ENCODE measurements at places on chromosomes 1 and 21.

DNA sequence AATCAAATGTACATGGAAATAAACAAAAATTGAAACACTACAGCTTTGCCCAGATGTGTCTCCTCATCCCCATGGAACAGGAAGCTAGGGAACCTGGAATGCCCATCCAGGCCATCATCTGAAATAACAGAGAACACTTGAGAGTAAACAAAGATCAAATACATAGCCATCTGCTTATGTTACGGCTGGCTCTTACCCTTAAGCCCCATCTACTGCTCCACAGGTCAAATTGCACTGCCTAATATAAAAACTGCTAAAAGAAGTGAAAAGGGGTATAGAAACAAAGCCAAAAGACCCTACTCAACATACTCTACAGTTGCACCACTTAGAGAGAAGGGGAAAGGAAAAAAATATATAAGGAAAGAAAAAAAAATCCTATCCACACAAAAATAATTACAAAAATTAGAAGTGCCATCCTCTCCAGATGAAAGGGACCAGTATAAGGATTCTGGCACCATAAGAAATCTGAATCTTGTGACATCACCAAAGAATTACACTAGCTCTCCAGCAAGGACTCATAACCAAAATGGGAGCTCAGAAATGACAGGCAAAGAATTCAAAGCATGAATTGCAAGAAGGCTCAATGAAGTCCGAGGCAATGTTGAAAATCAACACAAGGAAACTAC is 26.9 kb downstream of the OR6Y1 start:
- no peak for DNase-seq

- DNase-seq = peak; percentile 66
Measured at GRCh38 chr1:3899754-3900149, 320 bp downstream of the C1orf174 start.

DNA sequence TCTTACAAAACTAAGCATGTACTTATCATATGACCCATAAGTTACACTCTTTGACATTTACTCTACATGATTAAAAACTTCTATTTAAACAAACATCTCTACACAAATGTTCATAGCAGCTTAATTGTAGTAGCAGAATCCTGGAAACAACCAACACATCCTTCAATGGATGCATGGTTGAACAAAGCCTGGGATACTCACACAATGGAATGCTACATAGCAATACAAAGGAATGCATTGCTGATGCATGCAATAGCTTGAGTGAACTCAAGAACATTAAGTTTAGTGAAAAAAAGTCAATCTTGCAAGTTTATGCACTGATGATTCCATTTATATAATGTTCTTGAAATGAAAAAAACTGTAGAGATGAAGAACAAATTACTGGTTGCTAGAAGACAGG is 686.9 kb downstream of the LRRIQ3 start:
- peak; percentile 61 for DNase-seq

DNA sequence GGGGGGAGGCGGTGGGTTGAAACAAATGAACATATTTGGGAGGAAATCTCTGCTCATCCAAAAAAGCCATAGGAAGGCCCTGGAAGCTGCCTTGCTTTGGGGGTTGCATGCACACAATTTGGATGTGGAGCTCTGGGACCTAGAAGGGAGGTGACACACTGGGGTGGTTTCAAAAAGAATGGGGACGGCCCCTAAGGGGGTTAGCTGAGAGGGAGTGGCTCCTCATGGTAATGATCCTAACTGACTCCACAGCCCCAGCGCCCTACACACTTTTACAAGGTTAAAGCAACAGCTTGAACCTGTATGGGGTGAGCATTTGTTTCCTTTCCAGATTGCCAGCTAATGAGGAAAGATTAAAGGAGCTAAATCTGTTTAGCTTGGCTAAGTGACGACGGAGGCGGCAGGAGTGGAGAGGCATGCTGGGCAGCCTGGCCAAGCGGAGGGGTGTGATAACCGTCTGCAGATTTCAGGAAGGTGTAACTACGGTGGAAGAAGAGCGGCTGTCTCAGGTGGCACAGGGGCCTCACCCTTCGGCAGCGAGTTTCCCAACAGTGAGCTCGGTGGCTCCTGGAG is 107.3 kb downstream of the RNF220 start:
- DNase-seq = no peak

- DNase-seq = no peak
Measured at GRCh38 chr1:65429806-65430205, 9.3 kb downstream of the LEPR start.

DNA sequence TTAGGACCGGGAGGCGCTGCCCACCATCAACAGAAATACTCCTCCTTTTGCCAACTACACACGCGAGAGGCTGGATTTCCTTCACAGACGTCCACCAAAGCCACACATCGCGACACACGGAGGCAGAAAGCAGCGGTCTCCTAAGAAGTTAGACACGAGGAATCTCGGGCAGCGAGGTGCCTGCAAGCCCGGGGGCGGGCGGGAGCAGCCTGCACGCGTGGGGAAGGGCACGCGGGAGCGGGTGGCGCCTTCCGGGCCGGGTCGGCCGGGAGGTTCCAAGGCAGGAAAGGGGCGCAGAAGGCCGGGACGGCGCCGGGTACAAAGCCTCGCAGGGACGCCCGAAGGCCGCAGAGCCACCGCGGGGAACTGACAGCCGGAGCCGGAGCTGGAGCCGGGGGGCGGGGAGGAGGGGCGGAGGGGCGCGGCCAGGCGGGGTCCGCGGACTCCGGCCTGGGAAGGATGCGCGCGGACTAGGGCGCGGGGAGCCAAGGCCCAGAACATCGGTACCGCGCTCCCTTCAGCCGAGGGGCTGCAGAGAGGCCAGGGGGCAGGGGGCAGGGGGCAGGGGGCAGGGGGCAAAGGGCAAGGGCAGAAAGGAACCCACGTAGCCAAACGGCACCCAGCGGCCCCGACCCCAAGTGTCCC is 722 bp downstream of the NPHP4 start:
- peak; percentile 87 for DNase-seq

- no peak for DNase-seq
Measured at GRCh38 chr21:44986471-44987291, 46.9 kb downstream of the SLX9 start.

- DNase-seq = no peak
Measured at GRCh38 chr1:207405814-207406213, 48.3 kb upstream of the CR2 start.

- peak; percentile 77 for DNase-seq
Measured at GRCh38 chr1:183804916-183805841, at the start of gene RGL1. Gene RGL1 (plus strand): TSS chr1:183805120. CDS start chr1:183805298, 178 bp downstream.

DNA sequence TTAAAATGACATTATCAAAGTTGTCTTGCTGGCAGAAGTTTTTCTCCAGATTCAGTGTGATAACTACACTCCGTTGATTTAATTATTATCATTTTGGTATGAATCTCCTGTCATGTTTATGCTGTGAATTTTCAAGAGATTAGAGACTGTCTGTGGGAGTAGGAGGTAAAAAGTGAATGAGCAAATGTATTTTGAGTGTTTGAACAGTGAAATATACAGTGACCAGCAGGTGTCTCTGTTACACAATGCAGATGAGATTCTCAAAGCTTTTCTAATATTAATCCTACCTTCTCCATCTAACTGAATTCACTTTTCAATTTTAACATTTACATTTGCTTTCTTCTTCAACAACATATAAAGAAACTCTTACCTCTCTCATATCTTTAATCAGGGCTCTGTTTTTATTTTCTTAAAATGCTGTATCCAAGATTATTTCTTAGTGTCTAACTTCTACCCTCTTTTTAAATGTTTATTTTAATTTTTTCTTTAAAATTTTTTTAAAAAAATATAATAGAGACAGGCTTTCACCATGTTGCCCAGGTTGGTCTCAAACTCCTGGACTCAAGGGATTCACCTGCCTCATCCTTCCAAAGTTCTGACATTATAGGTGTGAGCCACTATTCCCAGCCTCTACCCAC is 20.9 kb upstream of the HSPA13 start:
- DNase-seq = peak; percentile 21

DNA sequence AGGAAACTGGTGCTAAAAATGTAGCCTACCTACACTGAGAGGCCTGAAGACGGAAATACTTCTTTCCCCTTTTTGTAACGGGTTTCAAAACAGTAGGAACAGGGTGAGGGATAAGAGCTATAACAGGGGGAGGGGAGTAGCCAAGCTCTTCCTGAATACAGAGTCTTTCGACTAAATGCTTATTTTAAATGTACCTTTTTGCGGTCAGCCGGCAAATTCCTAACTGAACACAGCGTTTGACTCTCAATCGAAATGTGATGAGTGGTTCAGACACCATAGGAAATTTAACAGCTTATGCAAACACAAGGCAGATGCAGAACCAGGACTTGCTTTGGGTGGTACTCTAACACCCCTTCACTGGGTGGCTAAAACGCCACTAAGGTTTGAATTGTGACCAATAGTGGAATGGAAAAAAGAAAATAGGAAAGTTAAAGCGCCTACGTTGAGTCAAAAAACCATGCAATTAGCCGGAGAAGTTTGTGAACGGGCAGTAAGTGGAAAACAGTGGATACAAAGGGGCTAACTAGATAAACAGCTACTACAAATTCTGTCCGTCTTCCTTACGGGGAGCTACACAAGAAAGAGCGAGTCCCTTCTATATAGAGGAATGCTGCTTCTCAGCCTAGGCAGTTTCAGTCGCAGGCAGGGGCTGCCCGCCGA is 1.7 kb downstream of the EGLN1 start:
- DNase-seq = peak; percentile 27

GRCh38 chr1:2544875-2545640 is 11.1 kb upstream of the TNFRSF14 start:
- peak; percentile 95 for DNase-seq

DNA sequence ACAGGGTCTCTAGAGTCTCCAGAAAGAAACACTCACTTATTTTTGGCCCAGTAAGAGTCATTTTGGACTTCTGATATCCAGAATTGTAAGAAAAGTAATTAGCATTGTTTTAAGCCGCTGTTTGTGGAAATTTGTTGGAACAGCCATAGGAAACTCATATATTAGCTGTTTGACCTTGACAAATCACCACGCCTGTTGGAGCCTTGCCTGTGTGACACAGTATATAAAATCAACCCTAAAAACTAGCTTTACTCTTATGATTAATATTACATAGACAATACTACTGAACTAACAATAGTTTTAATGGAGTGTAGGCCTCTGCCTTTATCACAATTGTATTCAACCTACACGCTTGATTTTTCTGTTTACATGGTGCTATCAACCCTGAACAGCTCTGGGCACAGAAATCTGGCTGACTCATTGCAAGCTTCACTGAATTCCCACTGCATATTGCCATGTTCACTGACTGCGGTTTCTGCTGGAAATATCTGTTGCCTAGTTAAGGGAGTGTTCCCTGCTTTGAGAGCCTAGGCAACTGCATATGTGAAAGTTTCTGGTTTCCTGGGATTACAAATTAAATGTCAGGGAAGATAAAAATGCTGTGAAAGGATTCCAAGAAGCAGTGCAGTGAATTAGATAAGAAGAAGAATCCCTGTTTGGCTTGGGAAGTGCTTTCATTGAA is 419.5 kb upstream of the DEPDC1 start:
- no peak for DNase-seq

GRCh38 chr1:220810179-220810653 is 23.5 kb downstream of the MTARC1 start:
- peak; percentile 87 for DNase-seq

- DNase-seq = no peak
Measured at GRCh38 chr1:23964790-23965740, 5.4 kb downstream of the PNRC2 start.

GRCh38 chr21:42019706-42020105 is 9.5 kb upstream of the ZBTB21 start:
- no peak for DNase-seq

DNA sequence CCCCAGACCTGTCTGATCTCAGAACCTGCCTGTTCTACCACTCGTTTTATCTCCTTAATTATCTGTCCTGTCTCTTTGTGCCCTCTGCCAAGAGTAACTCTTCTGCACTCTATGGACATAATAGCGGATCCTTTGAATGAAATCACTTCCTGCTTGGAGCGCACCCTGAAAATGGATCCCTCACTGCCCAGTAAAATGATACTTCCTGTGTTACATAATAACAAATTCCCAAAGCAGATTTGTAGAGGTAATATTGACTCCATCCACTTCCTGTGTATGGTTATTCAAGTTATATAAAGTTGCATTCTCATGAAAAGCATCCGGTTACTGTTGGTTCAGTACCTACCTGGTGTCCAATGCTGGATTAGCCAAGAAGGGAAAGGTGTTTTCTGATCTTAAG is 246.0 kb downstream of the TRABD2B start:
- DNase-seq = no peak

GRCh38 chr1:246577082-246577719 is 10.9 kb downstream of the CNST start:
- no peak for DNase-seq

DNA sequence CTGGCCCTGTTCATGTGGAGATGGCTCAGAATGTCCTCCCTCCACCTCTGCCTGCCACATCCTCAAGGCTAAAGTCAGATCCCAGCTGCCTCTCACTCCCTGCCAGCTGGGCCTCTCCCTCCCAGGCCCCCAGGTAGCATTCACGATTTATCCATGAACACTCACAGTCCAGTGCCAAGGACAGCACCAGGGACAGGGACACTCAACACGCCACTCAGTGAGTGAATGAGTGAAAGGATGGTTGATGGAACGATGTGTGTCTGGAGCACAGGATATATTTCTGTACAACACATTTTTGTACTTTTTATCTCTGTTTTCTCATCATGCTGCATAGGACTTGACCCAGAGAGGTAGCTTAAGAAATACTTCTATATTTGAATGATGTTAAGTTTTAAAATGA is 10.1 kb downstream of the CYP4A11 start:
- DNase-seq = no peak

- DNase-seq = no peak
Measured at GRCh38 chr1:179478370-179478769, 97.4 kb downstream of the NPHS2 start.

- DNase-seq = no peak
Measured at GRCh38 chr1:21857840-21858670, 46.0 kb downstream of the LDLRAD2 start.

DNA sequence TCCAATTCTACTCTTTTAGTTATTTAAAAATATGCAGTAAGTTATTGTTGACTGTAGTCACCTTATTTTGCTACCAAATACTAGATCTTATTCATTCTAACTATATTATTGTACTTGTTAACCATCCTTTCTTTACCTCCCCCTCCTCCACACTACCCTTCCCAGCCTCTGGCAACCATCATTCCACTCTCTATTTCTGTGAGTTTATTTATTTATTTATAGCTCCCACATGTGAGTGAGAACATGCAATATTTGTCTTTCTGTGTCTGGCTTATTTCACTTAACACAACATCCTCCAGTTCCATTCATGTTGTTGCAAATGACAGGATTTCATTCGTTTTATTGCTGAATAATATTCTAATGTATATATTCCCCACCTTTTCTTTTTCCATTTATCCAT is 115.8 kb downstream of the TSEN15 start:
- no peak for DNase-seq

- DNase-seq = peak; percentile 67
Measured at GRCh38 chr21:34073749-34074282, 438 bp downstream of the MRPS6 start.

DNA sequence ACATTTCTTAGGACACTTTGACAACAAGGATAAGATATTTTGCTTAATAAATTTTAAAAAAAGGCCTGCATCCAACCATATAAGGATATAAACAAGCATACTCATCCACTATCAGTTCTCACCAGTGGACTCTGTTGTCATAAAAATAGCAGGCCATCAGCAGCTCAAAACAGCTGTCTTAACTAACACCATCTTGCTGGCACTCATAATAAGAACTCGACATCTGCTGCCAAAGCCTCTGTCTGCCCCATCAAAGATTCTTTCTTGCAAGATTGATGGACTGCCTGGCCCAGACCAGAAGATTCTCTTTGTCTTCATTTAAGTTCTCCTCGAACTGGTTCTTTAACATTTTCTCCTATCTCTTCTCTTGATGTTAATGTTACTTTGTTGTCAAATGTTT is 10.1 kb downstream of the JMJD4 start:
- no peak for DNase-seq
